T-cell (primary cell): ENCODE measurements at places on chromosomes 2 and 18. TPM values are rescaled to one million over a fixed set of nuclear protein-coding genes. Genes with fewer than 3 reads are reported as not detected.

Gene ALKAL2
- not detected for total RNA-seq

Gene SDC1
- total RNA-seq = not detected

Gene ST8SIA5
- 0.09 TPM for total RNA-seq

Gene SERPINB10
- total RNA-seq = not detected

Gene MTCL1
- 0.88 TPM for total RNA-seq

Gene ME2
- 34.7 TPM for total RNA-seq

Gene MAPRE3
- total RNA-seq = 4.4 TPM

- no peak for DNase-seq
These were observed 12.4 kb upstream of the FAM228A start for GRCh38 chr2:24162494-24162893.

GRCh38 chr2:241498115-241499070 is 10.0 kb downstream of the STK25 start:
- no peak for DNase-seq

GRCh38 chr2:170481201-170481600 is 233.9 kb upstream of the SP5 start:
- DNase-seq = no peak

DNA sequence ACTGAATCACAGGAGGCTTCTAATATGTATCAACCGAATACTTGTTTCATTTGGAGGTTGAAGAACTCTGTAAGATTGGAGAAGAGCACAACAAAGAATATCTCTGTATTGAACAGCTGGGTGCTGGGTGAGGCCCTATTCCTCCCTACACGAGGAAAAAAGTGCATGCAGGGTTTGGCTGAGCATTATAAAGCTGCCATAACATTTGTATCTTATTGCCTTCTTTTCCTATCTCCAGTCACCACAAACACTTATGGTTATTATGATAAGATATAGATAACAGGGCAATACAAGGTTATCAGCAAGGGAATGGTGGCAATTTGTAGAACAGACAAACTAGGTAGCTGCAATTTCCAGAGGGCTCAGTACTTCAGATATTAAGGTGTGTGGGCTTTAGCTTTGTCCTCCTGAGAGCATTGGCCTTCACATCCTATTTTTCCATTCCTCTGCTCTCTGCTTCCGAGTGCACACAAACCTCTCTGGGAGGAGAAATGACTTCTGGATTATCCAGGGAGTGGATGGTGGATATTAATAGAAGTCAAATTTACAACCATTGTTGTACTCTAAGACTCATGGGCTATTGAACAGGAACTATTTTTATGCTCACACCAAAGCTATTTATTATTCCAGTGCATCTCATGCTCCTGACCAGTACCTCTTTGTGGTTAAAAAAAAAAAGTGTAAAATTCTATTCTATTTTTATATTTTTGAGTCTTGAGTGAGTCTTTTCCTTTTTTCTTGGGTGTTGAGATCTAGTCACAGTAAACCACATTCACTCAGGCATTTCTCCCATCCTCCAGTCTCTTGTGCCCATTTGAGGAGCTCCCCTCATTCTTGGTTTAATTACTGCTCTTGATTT is 248.4 kb downstream of the ETAA1 start:
- DNase-seq = no peak

DNA sequence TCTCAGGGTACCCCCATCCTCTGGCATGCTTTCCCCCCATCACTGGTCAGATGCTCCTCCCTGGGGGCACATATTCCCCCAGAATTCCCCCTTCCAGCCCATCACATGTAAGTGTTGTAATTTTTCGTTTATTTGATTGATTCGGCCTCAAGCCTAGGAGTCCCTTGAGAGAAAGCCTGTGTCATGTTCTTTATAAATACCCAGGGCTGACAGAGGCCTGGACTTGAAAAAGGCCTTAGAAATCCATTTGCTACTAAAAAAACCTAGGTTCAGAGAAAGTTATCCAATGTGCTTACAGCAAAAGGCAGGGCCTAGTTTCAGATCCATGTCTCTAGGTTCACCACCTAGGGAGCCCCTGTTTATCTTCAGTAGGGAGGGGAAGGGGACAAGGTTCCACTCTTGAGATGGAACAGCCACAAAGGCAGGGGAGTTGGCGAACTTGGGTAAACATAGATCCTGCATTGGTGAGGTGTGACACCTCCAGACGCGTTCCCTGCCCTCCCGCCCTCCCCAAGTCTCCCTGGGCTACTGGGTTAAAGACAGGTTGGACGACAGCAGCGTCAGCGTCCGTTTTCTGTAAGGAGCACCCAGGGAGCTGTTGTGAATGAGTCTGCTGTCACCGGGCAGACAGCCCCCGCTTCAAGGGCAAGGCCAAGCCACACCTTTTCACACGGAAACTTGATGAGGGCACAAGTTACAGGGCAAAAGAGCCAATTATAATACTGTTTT is 147.8 kb downstream of the EN1 start:
- DNase-seq = no peak

- DNase-seq = no peak
These were observed 148.1 kb upstream of the PID1 start for GRCh38 chr2:229419158-229419557.

DNA sequence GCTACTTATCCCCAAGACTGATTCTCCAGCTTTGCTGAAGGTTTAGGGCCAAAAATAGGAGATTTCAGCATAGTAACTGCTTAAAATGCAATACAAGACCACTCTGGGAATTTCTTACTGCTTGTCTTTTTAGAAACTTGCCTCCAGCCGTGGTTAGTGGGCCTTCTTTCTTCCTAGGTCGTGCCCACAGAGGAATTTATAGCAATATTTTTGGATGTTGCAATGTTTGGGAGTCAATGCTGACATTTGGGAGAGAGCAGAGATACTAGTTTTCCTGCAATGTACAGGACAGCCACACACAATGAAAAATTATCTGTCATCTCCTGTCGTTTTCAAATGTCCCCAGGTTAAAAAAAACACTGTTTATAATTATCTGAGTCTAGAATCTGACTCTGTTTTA is 25.6 kb upstream of the CERS6 start:
- no peak for DNase-seq

- DNase-seq = no peak
These were observed 145.1 kb downstream of the TDRD15 start for GRCh38 chr2:21268878-21269224.

- no peak for DNase-seq
These were observed 40.0 kb downstream of the TEX44 start for GRCh38 chr2:231632559-231633142.

GRCh38 chr2:26732446-26732845 is 31.6 kb upstream of the SLC35F6 start:
- DNase-seq = no peak

DNA sequence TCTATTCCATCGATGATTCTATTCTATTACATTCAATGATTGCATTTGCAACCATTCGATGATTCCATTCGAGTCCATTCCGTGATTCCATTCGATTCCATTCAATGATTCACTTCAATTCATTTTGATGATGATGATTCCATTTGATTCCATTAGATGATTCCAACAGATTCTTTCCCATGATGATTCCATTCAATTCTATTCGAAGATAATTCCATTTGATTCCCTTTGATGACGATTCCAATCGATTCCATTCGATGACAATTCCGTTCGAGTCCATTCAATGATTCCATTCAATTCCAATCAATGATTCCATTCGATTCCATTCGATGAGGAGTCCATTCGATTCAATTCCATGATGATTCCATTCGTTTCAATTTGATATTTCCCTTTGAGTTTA is 1088.8 kb downstream of the RPIA start:
- DNase-seq = no peak

DNA sequence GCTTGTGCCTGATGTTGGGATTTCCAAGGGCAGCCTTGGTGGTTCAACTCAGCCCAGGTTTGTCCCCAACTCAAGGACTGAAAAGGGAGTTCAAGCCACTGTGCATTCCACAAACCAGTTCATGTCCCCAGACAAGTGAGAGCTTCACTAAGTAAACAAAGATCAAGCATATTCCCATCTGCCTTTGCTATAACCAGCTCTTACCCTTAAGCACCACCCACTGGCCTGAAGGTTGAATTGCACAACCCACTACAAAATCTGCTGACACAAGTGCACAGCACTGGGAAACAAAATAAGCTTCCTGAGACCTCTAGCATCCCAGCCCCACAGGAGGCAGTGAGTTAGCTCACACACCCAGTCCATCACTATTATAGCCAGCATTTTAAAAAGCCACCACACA is 516.7 kb downstream of the NR4A2 start:
- DNase-seq = no peak

GRCh38 chr2:235639428-235639773 is 145.6 kb downstream of the AGAP1 start:
- no peak for DNase-seq

- no peak for DNase-seq
These were observed 72.7 kb upstream of the ACVR1 start for GRCh38 chr2:157948856-157949255.

DNA sequence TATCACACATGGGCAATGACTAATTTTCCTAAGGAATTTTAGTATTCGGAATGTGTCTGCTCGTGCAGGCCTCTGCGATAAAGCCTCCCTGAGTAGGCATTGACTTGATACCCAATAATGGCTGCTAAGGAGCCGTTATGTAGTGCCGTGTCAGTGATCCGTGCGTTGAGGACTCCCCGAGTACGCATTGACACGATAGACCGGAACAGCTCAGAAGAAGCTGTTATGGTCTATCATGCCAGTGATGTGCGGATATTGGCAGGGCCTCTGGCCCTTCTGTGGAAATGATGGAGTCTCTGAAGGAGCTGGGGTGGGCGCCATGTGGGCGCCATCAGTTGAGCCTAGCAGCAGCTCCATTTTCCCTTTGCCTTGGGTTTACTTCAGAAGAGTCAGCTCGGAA is 29.1 kb downstream of the ZEB2 start:
- DNase-seq = no peak
